Thoracic aorta (tissue), 2 donors: ENCODE measurements at places on chromosomes 3 and 15.

DNA sequence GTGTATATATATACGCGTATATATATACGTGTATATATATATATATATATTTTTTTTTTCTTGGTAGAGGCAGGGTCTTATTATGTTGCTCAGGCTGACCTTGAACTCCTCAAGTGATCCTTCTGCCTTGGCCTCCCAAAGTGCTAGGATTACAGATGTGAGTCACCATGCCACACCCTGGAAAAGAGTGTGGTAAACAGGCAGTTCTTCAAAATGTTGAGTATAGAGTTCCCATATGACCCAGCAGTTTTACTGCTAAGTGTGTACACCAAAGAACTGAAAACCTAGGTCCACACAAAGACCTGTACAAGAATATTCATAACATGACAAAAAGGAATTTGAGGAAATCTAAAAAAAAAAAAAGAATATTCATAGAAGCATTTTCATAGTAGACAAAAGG, 71.8 kb upstream of the GCNT3 start:
- no peak for DNase-seq

DNA sequence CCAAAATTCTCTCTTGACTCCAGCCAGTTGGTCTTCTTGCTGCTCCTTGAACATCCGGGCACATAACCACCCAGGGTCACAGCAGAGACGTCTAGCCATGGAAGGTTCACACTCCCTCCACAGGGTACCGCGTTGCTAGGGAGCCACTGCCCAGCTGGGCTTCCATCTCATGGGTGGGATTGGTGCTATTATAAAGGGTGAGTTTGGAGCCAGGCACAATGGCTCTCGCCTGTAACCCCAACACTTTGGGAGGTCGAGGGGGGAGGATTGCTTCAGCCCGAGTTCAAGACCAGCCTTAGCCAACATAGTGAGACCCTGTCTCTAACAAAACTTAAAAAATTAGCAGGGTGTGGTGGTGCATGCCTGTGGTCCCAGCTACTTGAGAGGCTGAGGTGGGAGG, 17.5 kb upstream of the SKOR1 start:
- DNase-seq = no peak

GRCh38 chr3:112097378-112097777, 11.2 kb downstream of the C3orf52 start:
- peak; percentile 47 for DNase-seq

GRCh38 chr3:47007482-47008233, 28.2 kb downstream of the NBEAL2 start:
- no peak for DNase-seq

GRCh38 chr15:33124279-33124678, 70.2 kb downstream of the FMN1 start:
- no peak for DNase-seq

GRCh38 chr3:115790759-115791158, 167.4 kb downstream of the GAP43 start:
- no peak for DNase-seq

GRCh38 chr3:13594146-13594545, 45.2 kb downstream of the FBLN2 start:
- no peak for DNase-seq

- no peak for DNase-seq
These were observed 87.8 kb downstream of the CHL1 start for GRCh38 chr3:284322-284721.

- no peak for DNase-seq
These were observed 104.2 kb downstream of the MYH15 start for GRCh38 chr3:108406063-108406660.

- no peak for DNase-seq
These were observed 4.6 kb downstream of the IGDCC3 start for GRCh38 chr15:65373163-65373651.

DNA sequence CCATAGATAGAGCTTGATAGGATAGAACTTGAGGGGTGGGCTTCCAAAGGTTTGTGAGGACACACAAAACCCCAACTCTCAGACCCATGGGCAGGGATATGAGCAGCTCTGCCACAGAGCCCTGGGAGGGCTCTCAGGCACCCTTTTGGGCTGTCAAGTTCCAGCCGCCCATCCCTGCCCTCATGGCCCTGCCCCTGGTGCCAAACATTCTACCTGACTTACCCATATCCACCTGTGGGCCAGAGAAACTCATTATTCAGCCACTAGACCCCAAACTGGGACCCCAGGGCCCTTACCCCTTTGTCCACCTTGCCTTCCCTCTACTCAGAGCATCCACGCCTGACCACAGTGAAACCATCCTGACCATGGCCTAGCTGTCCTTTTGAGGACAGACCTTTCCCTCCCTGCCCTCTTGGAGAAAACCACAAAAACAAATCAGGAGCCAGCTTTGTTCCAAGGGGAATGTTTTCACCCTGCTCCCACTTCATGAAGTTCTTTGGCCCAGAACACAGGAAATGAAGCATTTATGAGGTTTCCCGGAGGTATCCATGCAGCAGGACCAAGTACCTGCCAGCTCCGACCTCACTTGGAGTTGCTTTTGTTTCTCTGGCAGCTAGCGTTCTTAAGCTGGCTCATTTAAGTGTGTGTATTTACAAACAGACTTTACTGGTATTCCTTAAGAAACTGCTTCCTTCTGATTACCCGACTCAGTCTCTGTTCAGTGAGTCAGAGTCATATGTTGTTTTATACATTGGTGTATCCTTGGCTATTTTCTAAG, 34.2 kb upstream of the GALNT15 start:
- DNase-seq = peak; percentile 5

- DNase-seq = no peak
These were observed 30.0 kb upstream of the TSEN2 start for GRCh38 chr3:12454076-12454815.
